ENCODE measurements at places on chromosomes 7 and 10. TPM values are rescaled to one million over a fixed set of nuclear protein-coding genes. Genes with fewer than 3 reads are reported as not detected.
A peak's percentile ranks its signal among the peaks of the same experiment; 100 is the strongest.

DNA sequence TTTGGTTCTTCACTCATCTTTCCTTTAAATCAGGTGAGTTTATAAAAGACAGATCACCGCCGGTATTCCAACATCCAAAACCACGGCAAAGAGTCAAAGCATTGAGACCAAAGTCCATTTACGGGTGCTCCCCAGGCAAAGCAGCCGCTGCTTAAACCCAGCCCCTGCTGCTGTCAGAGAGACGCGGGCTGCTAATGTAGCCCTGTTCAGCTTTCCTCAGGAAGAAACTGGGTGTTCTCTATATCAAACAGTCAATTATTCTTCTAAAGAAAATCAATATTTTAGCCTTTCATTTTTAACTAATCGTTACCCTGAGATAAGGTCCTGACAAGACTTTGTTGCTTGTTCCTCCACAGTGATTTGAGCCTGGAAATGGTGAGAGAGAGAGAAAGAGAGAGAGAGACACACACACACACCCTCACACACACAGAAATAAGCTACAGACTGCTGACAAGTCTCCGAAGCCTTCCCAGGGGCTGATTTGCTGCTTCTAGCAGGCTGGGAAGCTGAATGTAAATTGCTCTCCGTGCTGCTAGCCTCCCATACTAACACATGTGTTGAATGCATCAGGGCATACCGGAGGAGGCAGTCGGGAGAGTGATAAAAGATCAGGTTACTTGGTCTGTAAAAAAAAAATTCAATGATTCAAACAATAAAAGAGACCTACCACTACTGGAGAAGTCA is 183.0 kb upstream of the ANK3 start:
- peak overlapping the region; percentile 55 for H3K27ac ChIP-seq
- no peaks in the 10 kb centered on the region for H3K36me3 ChIP-seq
- H3K4me3 ChIP-seq = peak overlapping the region; percentile 1
- H3K27me3 ChIP-seq = no peaks in the 10 kb centered on the region
- DNase-seq = no peak

DNA sequence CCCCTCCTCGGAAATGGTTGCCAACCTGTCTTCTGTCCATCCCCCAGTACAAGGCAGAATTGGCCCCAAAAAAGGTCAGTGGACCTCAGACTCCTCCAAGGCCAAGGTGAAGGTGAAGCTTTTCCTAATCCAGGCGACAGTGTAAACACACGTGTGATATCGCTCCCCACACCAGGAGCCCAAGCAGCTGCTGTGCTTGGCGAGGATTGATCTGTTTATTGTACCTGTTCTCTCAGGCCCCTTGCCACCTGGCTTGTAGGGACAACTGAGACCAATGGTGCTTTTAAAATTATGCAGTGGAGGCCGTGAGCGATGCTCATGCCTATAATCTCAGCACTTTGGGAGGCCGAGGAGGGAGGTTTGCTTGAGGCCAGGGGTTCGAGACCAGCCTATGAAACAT is 66.1 kb upstream of the GTF2IRD1 start:
- H3K36me3 ChIP-seq = no peaks in the 10 kb centered on the region
- no peak overlapping the region for H3K27ac ChIP-seq
- H3K4me1 ChIP-seq = no peaks in the 10 kb centered on the region
- H3K4me3 ChIP-seq = no peak overlapping the region

DNA sequence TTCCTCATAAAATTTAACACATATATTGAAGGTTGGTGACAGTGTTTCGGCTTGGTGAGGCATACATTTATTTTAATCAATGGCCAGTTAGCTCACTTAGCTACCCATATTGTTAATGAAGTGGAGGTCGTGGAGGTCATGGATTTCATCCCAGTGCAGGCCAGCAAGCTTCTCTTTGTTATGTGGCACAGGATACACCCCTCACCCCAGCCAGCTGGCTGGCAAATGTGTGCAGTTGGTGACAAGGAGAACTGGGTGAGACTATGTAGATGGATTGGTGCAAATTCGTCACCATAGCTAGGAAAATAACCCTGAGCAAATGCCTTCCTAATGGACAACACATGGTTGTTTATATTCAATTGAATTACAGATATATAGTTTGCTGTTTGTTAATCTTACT is 50.5 kb upstream of the FOXP2 start:
- no peak overlapping the region for H3K27ac ChIP-seq
- no peaks in the 10 kb centered on the region for H3K4me1 ChIP-seq
- no peak overlapping the region for H3K4me3 ChIP-seq
- no peak for DNase-seq

GRCh38 chr10:90856964-90857634 is 740 bp downstream of the HTR7 start:
- no peak overlapping the region for H3K27ac ChIP-seq
- peak overlapping the region; percentile 13 for H3K4me3 ChIP-seq
- peaks cover 9% of the 10 kb centered on the region for H3K4me1 ChIP-seq

GRCh38 chr7:7869036-7869435 is 99.6 kb upstream of the GLCCI1 start:
- DNase-seq = no peak
- H3K4me1 ChIP-seq = peaks cover 22% of the 10 kb centered on the region
- no peak overlapping the region for H3K4me3 ChIP-seq
- H3K36me3 ChIP-seq = no peaks in the 10 kb centered on the region

Gene NACAD
- polyA plus RNA-seq = 0.94 TPM

Data from thymus (tissue), 14 donors.